HT1080 (cell line): ENCODE measurements at places on chromosomes 5 and 9.

DNA sequence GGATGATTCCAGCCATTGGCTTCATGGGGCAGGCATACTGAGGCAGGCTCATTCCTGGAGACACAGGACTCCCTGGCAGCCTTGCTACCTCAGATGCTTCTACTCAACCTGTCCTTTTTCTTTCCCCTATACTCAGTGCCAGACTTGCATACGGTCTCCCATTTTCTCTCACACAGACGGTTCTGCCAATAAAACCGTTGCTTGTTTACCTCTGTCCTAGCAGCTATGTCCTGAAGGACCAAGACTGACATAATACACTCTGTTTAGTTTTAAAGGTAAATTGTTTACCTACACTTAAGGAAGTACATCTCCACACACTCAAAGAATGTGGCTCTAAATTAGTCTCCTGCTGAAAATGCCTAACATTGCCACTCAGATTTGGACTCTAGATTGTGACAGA is 151.0 kb upstream of the RFX3 start:
- DNase-seq = no peak

- peak; percentile 61 for DNase-seq
These were observed 191.4 kb downstream of the MAN2A1 start for GRCh38 chr5:109880907-109881685.

GRCh38 chr5:36305571-36306326 is 4.0 kb upstream of the RANBP3L start:
- peak; percentile 53 for DNase-seq

DNA sequence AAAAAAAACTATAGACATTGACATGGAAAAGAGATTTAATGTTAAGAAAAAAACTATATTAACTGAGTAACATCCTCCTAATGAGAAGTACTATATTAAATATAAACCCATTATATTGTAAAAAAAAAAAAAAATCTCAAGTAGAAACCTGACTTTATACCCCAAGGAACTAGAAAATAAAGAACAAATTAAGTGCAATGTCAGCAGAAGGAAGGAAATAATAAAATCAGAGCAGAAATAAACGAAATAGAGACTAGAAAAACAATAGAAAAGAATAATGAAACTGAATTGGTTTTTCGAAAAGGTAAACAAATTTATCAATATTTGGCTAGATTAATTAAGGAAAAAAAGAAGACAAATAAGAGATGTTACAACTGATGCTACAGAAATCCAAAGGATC is 329.1 kb upstream of the ZNF608 start:
- DNase-seq = no peak

- no peak for DNase-seq
These were observed 45.2 kb downstream of the GCNT4 start for GRCh38 chr5:75006865-75007822.
